ENCODE measurements at places on chromosomes 5 and 9.

DNA sequence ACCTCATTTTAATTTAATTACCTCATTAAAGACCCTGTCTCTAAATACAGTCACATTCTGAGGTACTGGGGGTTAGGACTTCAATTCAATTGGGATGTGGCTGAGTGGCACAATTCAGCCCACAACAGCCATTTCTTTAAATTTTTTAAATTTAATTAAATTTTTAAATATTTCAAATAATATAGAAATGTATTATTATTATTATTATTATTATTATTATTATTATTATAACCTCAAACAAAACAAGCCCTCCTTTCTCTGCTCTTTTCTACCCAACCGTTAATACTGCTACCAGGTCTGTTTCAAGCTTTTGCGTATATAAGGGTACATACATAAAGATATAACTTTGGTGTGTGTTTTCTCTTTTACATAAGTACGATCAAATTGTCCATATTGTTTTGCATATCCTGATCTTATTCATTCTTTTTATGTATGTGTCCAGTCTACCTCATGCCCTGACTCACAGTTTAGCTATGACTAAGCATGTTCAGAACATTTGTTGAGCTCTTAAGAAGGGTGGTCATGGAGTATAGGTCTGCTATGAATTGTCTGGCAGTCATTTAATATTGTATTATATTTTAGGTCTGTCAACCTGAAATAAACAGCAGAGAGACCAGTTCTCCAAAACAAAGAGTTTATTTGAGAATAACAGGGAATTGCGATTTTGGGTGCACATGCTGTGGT is 16.1 kb upstream of the RAB14 start:
- DNase-seq: no peak

GRCh38 chr5:124342027-124342471 is 404.4 kb downstream of the ZNF608 start:
- no peak for DNase-seq

DNA sequence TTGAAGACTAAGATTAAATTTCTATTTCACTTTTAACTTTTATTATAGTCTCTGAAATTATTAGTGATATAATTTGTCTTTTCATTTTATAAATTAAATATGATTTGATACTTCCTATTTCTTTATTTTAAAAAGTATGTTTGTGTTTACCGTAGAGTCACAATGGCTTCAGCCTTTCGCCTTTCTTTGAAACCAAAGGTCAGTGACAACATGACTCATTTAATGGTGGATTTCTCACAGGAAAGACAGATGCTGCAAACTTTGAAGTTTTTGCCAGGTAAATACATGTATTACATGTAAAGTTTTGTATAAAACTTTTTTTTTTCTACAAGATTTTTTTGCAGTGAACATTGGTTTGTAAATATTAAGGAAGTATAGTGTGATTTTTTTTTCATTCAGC is 36.4 kb downstream of the FSD1L start:
- no peak for DNase-seq

DNA sequence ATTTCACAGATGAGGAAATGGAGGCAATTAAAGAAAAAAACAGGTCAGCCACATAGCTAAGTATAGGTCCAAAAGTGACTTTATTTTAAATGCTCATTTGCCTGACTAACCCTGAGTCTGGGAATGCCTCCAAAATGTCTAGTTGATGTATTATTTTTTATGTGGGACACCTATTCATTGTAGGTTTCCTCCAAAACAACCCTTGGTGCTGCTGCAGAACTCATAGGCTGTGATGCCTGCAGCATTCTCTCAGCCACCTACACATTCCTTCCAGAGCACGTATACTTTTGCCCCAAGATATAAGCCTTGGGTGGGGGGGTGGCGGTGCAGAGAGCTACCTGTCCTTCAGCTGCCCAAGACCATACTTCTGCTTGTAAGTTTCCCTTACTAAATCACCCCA is 77.4 kb downstream of the MSX2 start:
- no peak for DNase-seq

- no peak for DNase-seq
Observed at GRCh38 chr5:152364899-152365298, 40.2 kb downstream of the NMUR2 start.

Data from CD8-positive, alpha-beta memory T cell (primary cell).